Transverse colon (tissue), 4 donors: ENCODE measurements at places on chromosomes 12 and 14.

GRCh38 chr12:55515696-55516095 is 23.5 kb downstream of the OR6C68 start:
- no peak for DNase-seq

DNA sequence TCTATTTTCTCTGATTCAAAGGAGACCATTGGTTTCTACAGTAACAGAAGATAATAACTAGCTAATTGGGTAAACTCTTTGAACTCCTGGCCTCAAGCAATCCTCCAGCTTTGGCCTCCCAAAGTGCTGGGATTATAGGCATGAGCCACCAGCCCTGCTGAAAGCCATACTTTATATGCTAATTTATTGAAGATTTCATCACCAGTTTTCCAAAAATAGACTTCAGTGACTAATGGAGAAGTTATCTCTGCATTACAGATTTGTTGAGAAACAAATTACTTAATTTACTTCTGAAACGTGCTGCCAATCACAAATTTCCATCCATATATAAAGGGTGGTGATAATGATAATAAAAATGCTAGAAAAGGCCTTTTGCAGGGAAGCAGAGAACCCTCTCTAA is 1758.1 kb upstream of the SEL1L start:
- DNase-seq = no peak

GRCh38 chr12:90174198-90174510 is 465.5 kb upstream of the ATP2B1 start:
- DNase-seq = no peak

DNA sequence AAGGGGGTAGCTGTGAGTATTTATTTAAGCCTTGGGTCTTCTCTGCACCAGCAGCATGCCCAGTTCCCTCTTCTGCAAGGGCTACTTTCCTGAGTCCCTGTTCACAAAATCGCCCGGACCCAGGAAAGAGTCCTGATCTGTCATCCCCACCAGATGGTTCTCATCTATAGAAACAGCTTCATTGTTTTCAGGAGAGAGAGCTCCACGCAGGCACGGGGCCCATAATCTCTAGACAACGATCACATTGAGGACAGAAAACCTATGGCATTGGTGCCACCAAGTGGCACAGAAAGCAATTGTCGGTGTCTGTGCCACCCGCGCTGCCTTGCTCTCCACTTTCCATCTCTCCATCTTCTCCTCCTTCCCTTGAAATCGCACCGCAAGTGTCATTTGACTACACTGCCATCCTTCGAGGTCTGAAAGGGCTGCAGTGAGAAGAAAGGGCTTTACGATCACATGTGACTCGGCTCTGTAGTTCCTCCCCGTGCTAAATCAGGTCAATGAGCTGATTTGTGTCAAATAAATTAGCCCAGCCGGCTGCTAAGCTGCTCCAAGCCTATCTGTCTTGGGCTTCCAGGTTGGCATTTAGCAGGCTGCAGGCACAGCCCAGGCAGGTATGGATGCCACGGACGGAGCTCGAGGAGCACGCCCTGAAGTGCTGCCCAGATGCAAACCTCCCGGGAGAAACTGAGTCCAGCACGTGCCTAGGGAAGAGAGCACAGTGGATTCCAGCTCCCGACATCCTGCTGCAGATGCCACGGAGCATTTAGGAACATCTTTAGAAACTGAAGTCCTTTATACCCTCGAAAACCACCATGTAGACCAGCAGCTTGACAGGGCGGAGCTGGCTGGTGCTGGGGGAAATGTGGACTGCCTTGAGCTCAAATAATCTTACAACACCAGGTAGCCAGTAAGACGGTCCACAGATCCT is 28.8 kb downstream of the SPRING1 start:
- peak; percentile 51 for DNase-seq

DNA sequence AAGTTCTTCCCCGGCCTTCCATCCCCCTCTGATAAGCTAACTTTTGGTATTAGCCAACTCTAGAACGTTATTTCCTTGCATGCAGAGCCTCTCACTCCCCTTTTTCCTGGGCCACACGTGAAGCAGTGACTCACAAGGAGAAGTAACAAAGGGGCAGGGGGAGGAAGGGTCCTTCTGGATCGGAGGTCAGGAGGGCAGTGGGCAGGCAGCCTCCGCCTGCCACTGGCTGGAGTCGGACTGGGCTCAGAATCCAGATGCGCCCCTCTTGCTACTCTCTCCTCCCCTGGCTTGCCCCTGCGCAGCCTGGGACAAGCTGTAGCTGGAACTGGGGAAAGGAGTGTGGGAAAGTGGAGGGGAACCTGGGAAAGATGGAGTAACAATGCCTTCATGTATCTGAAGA is 55.0 kb downstream of the TPCN1 start:
- DNase-seq = no peak

DNA sequence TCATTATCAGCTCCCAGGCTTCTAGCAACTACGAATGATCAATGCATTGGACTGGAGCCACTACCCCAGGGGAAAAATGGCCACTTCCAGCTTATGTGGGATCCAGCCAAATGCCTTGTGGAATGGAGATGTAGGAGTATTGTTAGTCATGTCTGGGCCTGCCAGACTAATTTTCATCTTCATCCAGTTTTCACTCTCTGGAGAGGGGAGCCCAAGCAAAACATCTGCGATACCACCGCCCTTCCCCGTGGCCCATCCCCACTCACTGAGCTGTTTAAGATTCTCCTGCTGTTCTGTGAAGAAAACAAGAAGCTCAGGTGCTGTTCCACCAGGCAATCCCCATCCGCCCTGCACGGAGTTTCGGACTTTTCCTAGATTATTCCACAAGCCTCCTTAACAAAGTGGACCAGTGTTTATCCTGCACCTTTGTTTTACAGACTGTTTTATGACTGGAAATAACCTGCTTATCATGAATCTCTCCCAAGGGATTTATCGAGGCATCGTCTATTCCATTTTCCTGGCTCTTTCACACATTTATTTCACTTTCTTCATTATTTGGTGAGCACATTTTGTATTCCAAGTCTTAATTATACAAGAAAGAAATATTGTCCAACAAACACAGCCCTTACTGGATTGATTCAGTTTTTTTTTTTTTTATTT is 35.5 kb upstream of the MAX start:
- no peak for DNase-seq

GRCh38 chr14:55074662-55075061 is 23.2 kb downstream of the MAPK1IP1L start:
- DNase-seq = no peak

DNA sequence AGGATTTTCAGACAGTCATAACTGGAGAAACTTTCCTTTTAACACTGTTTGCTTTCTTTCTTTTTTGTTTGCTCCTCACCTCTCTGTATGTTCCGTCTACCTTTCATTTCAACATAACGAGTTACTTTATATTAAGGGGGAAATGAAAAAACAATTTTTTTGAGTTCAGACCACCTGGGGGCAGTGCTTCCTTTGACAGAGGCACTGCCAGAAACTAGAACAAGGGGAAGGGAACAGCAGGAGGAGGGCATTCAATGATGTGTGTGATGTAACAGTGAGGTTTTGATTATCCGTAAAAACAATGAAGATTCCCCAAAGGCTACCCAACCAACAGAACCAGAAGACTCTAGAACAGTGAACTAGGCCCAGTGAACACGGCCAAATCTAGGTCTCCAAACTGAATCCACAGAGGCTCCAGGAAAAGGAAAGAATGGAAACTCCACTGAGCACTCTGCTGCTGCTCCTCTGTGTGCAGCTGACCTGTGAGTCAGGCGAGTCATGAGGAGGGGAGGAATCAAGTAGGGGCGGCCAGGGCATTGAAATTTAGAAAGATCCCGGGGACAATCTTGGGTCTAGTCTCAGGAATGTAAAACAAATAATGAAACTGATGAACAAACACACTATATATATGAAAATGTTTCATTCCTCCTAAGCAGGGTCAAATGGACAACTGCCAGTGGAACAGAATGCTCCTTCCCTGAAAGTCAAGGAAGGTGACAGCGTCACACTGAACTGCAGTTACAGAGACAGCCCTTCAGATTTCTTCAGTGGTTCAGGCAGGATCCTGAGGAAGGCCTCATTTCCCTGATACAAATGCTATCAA is 323.5 kb downstream of the DAD1 start:
- DNase-seq = no peak

DNA sequence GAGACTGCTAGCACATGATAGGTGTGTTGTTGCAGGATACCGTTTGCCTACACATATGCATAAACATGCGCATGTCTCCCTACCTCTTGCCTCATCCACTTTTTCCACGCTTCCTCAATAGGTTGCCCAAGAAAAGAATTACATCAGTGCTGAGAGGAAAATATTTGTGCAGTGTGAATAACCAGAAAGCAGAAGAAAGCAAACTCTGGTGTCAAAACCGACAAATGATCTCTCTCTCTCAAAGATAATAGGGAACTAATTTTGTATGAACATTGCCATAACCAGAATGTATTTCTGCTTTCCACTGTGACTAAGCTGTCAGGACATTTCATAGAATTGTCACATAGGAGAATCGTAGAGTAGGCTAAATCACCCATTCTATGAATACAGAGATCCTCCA is 1.3 kb downstream of the CLEC7A start:
- no peak for DNase-seq

GRCh38 chr12:127078577-127079350 is 1188.2 kb upstream of the TMEM132C start:
- DNase-seq = no peak

- no peak for DNase-seq
These were observed 325.7 kb downstream of the CEP128 start for GRCh38 chr14:80615831-80616230.

DNA sequence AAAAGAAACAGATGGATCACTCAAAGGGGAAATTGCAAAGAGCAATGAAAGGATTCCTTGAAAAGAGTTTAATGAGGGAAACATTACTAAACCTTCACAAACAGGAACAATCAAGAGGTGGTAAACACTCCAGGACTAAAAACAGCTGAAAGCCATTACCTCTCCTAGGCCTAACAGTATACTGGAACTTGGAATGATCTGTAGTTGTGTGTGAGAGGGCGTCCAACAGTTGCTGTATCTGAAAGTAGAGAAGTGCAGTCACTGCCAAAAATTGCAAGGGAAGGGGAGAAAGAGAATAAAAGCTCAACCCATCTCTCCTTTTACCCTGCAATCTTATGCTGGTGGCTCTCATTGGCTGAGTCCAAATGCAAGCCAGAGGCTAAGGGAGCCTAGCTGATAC is 17.0 kb upstream of the MIS18BP1 start:
- no peak for DNase-seq

- no peak for DNase-seq
These were observed 5.1 kb downstream of the ZNF605 start for GRCh38 chr12:132950844-132951535.

DNA sequence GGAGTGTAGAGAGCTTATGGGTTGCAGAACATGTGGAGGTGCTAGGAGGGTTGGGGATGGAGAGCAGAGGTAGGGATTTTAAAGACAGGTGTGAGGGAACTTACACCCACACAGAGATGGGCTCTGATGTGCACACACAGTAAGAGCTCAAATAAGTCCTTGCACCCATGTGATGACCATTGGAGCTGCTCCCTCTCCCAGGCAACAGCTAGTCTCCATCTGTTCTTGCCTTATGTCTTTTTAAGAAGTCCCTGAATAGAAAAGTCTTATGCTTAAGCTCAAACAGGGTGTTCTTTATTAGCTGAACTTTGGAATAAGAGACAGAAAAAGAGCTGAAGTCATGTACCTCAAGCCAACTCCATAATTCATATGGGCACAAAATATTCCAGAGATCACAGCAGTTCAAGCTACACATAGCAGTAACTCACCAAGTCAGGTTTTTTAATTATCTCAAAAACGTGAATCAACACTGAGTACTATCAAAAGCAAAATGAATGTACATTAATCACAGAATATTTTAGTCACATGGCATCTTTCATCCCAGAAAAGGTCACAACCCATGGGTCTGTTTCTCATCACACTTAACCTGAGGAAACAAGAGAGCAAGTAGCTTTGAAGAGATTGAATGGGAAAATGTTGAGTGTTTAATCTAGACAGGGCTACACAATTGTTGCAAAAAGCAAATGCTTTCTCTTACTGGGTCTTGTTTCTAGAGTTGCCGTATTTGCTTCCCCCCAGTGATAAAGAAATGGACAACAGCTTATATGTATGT is 1513.6 kb upstream of the SEL1L start:
- no peak for DNase-seq

DNA sequence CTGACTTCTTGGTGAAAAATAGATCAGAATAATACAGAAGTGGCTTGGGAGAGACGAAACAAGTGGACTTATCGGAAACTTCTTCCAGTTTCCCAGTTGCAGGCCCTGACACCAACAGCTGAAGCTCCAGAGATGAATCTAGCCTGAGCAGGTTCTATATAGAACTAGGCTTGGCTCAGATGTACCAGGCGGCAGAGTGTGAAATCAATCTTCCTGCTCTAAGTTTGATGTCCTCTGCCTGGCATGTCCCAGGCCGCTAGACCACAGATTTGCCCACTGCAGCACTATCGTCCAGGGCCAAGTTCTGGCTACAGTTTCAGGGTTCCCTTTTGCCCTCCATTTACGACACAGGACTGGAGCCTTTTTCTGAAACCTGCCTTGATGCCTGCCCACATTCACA is 91.3 kb upstream of the PLEKHA5 start:
- no peak for DNase-seq

DNA sequence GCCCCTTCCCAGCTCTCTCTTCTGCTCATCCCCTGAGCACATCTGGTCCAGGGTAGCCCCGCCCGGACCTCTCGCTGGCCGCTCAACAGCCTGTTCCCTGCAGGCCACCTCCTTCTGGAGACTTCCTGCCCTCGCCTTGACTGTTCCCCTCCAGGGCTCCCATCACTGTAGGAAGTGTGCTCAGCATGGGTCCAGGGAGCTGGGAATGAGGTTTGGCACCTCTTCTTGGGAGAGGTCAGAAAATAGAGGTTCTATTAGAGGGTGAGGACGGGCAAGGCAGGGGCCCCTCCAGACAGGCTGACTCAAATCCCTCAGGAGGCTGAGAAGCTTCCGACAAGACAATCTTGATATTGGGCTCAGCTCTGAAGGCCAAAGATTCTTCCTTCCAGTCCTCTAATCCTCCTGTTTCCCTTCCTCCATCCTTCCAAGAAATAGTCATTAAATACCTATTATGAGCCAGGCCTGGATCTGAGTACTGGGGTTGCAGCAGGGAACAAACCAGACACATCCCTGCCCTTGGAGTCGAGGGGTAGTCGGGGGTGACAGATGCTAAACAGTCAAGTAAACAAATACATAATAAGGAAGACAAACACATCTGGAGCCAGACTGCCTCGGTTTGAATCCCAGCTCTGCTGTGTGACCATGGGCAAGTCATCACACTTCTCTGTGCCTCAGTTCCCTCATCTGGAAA is 30.6 kb downstream of the CMKLR1 start:
- DNase-seq = no peak

GRCh38 chr12:24759155-24759554 is 189.7 kb downstream of the BCAT1 start:
- DNase-seq = no peak

DNA sequence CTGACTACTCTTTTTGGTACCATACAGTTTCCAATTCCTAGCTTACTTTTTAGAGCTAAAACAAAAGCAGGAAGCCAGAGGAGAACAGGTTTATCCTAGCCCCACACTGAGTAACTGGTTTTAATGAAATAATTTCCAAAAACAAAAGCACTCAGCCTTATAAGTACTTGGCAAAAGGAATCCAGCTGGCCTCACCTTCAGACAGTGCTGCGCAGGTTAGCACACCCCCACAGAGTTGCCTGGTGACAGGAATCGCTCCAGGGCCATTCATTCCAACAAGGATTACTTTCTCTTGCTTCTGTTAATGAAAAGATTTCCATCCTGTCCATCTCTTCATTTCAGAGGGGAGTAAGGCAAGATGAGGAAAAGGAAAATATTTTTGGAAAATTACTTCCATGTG is 84.6 kb downstream of the SCFD1 start:
- DNase-seq = no peak
